ENCODE measurements at places on chromosomes 12 and 14.
A peak's percentile ranks its signal among the peaks of the same experiment; 100 is the strongest.

DNA sequence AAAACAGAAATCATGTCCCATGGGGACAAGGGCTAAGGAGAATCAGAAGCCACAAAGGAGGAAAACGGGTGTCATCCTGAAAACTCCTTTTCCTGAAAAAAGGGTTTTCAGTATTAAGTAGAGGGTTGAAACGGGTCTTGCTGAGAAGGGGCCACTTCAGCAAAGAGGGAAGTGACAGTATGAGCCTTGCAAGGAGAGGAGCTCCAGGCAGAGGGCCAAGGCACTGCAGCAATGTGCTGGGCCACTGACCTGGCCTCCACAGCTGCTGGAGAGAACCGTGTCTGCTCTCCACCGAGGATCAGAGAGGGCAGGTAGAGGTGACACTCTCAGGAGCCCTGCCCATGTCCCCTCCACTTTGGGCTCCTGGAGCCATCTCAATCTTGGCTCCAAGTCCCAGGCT lies 103.3 kb downstream of the NCOR2 start:
- DNase-seq: no peak

GRCh38 chr12:47757840-47758583 lies 668 bp downstream of the RAPGEF3 start:
- DNase-seq: no peak

GRCh38 chr12:26696613-26697092 lies 136.3 kb downstream of the ITPR2 start:
- no peak for DNase-seq

DNA sequence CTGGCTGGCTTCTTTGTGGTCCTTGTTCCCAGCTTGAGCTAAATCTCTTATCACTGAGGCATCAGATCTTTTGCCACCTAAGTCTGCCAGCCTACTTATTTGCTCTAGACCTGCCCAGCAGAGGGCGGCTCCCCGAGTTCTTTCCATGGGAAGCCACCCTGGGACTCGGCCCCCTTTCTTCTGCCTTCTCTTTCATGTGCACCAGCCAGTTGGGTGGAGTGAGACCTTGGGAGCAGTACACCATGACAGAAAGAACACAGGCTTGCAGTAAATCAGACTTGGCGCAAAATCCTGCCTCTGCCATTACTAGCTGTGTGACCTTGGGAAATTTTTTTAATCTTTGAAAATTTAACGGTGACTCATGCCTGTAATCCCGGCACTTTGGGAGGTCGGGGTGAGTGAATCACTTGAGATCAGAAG lies 7.4 kb downstream of the SMAGP start:
- DNase-seq: peak; percentile 57

DNA sequence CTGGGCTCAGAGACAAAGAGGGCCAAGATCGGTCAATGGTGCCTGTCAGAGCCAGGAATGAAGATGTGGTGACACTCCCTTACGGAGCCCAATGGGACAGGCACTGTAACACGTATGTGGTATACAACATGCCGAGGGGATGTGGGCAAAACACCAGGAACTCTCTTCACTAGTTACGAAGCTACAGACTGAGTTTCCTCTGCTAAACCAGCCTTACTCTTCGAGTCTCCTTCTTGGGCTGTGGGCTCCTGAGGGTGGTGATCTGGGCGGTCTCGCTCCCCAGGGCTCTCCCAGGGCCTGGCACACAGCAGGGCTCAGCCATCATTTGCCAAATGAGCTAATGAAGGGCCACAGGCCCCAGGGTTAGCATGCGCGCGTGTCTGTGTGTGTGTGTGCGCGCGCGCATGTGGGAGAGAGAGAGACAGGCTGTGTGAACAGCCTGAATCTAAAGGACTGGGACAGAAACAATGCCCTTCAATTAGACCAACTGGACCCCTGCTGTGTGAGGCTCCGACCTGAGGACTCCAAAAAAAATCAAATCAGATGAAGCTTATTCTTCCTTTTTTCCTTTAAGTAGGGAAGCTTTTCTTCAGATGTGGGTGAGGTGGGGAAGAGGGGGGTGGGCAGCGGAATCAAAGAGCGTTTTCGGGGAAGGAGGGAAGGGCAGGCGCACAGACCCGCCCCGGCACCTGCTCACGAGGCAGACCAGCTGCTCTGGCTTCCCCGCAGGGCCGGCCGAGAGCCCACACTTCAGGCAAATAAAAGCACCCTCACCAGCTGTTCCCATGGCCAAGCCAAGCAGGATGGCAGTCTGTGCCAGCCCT lies 42.5 kb downstream of the CCDC88C start:
- DNase-seq: no peak

DNA sequence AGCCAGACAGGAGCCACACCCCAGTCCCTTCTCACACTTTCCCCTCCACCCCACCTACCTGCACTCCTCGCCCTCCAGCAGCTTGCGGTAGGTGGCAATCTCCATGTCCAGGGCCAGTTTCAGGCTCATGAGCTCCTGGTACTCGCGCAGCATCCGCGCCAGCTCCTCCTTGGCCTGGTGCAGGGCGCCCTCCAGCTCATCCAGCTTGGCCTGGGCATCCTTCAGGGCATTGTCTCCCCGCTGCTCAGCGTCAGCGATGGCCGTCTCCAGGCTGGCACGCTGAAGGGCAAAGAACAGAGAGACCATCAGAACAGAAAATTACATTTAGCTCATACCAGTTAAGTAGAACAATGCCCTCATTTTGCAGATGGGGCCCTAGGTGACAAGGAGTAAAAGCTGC lies 5.5 kb downstream of the KRT74 start:
- DNase-seq: no peak

DNA sequence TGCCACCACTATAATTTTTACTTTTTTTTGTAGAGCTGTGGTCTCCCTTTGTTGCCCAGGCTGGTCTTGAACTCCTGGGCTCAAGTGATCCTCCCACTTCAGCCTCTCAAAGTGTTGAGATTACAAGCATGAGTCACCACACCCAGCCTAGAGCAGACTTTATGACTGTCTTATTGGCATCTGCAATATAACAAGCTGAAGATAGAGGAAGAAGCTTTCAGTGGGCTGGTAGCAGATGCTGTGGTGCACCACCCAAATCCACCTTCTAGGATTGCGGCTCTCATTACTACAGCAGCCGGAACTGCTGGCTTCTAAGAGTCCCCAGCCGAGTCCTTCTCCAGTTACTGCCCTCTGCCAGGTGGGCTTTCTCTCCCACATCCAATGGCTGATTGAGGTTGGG lies 7.6 kb upstream of the STK38L start:
- DNase-seq: peak; percentile 40

DNA sequence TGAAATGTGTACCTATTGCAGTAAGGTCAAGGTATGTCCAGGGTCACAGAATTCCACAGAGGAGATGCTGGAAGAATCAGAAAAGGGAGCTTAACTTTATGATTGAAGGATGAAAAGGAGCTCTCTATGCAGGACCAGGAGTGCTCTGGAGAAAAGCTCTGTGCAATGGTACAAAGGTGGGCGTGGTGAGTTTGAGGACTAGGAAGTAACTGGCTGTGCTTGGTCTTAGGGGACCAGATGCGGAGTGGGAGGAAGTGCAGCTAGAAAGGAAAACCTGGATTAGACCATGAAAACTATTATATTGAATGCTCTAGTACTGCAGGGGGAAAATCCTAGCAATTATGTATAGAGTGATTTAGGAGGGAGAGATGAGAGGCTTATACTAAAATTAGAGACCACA lies 56.8 kb downstream of the BTG1 start:
- DNase-seq: no peak

- no peak for DNase-seq
Measured at GRCh38 chr14:106845286-106846087, 1319.1 kb downstream of the TMEM121 start.

DNA sequence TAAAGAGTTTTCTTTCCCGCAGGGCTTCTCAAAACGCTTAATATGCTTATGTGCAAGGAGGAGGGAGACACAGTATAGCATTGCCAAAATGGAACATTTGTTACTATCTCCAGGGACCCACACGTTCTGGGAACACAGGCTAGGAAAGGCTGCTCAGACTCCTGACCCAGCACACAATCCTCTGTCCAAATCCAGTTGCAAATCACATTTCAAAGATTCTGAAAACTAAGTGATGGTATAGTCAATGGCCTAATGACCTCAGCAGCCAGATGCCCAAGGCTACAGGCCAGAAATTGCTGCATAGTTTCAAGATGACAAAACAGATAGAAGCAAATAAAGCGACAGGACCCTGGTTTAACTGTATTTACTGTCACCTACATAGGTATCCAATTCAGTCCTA lies 97.0 kb upstream of the GRIP1 start:
- no peak for DNase-seq

- DNase-seq: peak; percentile 96
Measured at GRCh38 chr12:110583137-110584059, at the start of gene PPTC7. Gene PPTC7 (minus strand): TSS chr12:110583318. CDS start chr12:110583031, 287 bp downstream.

DNA sequence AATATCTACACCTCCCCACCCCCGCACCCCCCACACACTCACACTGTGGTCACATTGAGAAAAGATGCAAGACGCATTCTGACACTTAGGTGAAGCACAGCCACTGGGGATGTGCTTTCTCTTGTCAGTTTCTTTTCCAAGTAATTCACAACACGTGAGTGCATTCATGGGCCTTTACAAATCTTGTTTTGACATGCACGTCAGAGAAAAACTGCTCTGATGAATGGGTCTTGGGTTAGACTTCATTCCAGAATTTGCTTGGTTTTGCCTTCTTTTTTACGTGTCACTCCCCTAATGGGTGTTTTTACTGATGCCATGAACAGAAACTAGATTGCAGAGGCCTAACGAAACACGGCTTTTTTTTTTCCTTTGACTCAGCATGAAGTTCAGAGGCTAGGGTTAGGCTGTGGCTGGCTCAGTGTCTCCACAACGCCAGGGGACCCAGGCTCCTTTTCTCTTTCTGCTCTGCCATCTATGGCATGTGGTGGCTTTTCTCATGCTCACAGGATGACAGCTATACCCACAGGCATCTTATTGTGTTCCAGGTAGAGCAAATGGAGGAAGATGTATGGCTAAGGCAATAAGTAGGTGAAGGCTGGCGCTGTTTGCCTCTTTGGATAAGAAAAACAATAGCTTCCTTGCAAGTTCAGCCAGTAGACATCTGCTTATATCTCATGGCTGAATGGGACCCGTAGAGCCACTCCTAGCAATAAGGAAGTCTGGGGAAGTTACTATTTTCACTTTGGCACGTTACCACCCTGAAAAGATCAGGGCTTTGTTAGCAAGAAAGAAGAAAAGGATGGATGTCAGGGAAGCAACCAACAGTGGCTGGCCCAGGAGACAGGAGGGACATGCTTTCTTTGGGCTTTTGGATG lies 253.3 kb downstream of the SLC15A4 start:
- DNase-seq: no peak

GRCh38 chr12:20004952-20005351 lies 363.4 kb upstream of the PDE3A start:
- peak; percentile 86 for DNase-seq

DNA sequence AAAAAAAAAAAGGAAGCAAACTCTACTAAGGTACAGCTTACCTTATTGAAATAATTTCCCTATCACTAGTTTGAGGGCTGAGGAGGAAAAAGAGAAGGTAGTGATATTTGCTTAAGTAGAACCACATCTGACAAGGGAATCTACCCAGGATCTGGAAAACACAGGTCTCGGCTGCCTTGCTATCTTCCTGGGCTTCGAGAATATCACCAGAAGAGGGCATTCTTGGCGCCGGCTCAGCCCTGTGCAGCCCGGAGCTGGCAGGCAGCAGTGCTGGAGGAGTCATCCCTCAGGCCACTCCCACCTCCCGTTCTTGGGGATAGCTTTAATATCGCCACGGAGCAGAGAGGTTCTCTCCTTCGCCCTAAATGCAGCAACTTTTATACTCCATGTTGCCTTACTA lies 1181.2 kb downstream of the VRK1 start:
- DNase-seq: peak; percentile 77

DNA sequence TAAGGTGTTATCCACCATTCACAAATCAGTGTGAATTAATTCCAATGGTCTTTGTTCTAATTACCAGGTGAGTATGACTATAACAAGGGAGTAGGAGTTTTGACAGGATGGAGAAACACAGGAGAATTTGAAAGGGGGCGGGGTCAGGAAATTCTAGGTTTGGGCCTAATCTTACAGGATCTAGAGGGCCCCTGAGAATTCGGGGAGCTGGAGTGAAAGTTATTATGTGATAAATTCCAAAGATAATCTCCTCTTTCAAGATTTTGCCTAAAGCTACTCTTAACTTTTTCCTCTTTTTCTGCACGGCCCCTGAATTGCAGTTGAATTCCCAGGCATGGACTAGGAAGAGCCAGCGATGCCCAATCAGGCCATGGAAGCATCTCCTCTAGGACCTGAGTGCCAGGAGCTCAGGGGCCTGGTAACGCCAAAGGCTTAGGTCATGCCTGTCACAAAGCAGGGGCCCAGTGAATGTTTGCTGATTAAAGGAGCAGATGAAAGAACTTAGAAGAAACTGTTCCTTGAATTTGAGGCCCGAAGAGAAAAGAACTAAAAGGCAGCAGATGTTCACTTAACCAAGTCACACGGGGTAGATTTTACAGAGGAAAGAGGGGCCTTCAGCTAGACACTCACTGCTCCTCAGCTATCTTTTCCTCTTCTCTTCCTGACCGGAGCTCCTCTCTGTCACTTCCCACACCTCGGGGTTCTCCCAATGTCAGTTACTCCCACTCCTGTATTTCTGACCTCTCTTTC lies 195.5 kb downstream of the PPM1H start:
- no peak for DNase-seq

GRCh38 chr14:22036541-22037239 lies 363.1 kb upstream of the OR4E1 start:
- no peak for DNase-seq

- DNase-seq: peak; percentile 26
Measured at GRCh38 chr12:45216983-45217485, 1.1 kb downstream of the ANO6 start.

- no peak for DNase-seq
Measured at GRCh38 chr12:6786416-6787094, 2.8 kb upstream of the CD4 start.

DNA sequence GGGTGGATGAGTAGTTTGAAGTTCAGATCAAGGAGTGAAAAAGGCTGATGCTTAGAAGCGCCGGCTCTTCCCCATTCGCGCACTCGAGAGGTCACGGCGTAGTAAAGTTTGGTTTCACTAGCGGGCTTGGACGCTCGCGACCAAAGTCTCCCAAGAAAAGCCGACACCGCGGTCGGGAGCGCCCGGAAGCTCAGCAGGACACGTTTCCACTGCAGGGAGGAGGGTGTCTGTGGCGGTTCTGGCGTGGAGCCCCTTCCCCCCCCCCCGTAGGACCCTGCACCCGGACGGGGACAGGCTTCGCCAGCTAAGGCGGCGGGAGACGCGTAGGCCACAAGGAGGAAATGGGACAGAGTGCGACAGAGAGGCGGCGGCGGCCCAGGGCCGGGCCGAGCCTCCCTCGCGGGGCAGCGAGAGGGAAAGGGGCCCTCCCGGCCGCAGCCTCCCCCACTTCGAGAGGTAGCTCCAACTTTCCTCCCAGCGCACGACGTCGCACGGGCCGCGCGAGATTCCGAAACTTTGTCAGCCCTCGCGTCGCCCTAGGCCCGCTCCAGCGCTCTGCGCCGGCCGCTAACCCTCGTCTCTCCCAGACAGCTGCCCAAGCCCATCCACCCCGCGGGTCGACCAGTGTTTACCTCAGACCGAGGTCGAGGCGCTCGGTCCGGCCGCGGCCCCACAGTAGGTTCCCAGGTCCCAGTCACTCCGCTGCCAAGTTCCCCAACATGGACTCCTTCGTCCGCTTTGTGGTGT lies 480 bp downstream of the SCAF11 start:
- peak; percentile 69 for DNase-seq
